GM18507 (cell line): ENCODE measurements at places on chromosomes 13 and 19.

GRCh38 chr13:98476106-98476505, 100.8 kb downstream of the STK24 start:
- DNase-seq = no peak

GRCh38 chr19:917323-918151, at the start of gene KISS1R:
Gene KISS1R (plus strand): TSS chr19:917333. CDS start chr19:917503, 170 bp downstream.
- no peak for DNase-seq

DNA sequence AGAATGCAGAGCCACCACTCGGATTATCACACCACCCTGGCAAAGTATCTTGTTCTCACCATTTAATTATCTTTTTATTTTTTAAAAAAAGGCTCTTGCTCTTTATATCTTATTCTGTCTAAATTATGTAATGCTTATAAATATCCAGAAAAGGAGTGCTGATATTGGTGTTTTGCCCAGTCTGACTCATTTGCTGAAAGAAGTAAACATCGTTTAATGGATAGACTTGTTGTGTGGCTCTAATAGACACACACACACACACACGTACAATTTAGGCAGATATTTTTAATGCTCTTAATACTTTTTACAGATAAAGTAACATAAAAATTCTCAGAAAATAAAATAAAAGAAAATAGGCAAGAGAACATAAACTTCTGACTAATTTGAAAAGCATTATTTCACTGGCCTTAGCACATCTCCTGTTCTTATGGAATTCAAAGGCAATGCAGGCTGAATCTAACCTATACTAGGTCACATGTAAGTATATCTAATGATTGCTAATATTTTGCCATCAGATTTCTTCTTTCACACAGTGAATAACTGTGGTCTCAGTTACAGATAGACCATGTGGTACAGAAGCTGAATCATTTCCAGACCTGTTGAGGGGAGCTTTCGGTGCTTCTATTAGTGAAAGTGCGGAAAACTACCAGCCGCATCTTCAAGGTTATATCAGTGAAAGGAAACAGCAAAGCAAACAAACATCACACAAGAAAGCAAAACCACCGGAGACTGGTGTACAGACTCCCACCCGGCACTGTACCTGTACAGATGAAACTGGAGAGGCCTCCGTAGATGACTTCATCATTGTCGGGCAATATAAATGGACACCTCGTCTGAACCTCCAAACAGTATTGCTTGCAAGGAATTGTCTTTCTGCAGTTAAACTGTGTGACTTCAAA, 642.1 kb upstream of the ARGLU1 start:
- DNase-seq = no peak

GRCh38 chr13:109529964-109530363, 256.4 kb downstream of the IRS2 start:
- DNase-seq = no peak

- DNase-seq = peak; percentile 71
Observed at GRCh38 chr19:33280351-33280921, 21.9 kb downstream of the CEBPA start.

GRCh38 chr19:45115809-45116615, 23.0 kb downstream of the PPP1R37 start:
- no peak for DNase-seq

DNA sequence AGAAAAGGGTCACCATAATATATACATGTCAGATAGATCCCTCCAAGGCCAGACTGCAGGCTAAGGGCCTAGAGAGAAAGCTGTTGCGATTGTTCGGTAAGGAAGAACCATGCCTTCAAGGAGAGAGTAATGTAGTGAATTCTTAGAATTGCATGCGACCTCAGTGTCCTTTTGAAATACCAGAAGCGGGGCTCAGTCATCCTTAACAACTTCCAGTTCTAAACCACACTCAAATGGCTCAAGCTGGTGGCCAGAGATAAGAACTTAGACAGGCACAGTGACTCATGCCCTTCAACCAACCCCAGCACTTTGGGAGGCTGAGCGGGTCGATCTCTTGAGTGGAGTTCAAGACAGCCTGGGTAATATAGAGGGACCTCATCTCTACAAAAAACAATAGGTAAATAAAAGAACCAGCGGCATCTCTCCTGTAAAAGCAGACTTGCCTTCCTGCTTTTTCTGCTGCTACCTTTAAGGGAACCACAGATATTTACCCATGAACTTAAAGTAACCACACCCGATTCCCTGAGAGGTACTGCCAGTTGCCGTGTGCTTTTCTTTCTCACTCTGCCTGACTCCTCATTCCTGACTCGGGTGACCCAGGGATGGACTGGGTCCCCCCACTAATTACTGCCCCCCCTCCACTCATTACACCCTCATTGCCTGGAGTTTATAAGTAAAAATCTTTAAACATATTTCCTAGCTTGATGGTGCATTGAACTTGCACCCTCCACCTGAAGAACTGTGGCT, 15.4 kb upstream of the SIGLEC6 start:
- DNase-seq = no peak

GRCh38 chr13:73849292-73849691, 284.9 kb downstream of the KLF12 start:
- DNase-seq = no peak
